Activated CD4-positive, alpha-beta T cell treated with anti-CD3 and anti-CD28 coated beads, Interleukin-2, amount 10 ng/mL, durations not matched to agents 24 days and 14 days (primary cell): ENCODE measurements at places on chromosomes 3 and 15. TPM values are rescaled to one million over a fixed set of nuclear protein-coding genes. Genes with fewer than 3 reads are reported as not detected.

Gene SERPINI2
- total RNA-seq = not detected in 2 replicates

Gene PLD1
- 0.09 TPM in 1 of 2 replicates, not detected in the other for total RNA-seq

Gene HCN4
- total RNA-seq = not detected in 2 replicates

Gene SPINK8
- total RNA-seq = not detected in 2 replicates

Gene IL17RE
- total RNA-seq = 1.1 TPM in 2 replicates

Gene FBXW12
- 0.14 and 0.28 TPM in 2 replicates for total RNA-seq

Gene ADCY5
- total RNA-seq = not detected in 2 replicates

GRCh38 chr3:175805825-175806224, 946.7 kb downstream of the NAALADL2 start:
- no peak for DNase-seq

DNA sequence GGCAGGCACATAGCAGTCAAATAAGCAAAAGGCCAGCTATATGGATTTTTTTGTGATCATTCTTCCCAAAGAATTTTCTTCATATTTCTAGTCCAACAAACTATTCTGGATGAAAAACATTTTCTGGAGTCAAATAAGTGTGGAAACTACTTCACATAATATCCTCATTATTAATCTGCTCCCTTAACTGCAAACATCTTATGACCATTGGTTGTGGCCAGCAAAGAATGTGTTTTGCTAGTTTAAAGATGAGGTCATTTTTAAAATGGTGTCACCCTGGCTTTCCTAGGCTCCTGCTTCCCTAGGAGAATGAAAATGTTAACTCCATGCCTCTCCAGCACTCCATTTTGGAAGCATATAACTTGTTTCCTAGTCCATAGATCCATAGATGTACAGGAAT, 118.8 kb downstream of the SST start:
- no peak for DNase-seq

GRCh38 chr3:77052051-77052501, 12.2 kb downstream of the ROBO2 start:
- no peak for DNase-seq

DNA sequence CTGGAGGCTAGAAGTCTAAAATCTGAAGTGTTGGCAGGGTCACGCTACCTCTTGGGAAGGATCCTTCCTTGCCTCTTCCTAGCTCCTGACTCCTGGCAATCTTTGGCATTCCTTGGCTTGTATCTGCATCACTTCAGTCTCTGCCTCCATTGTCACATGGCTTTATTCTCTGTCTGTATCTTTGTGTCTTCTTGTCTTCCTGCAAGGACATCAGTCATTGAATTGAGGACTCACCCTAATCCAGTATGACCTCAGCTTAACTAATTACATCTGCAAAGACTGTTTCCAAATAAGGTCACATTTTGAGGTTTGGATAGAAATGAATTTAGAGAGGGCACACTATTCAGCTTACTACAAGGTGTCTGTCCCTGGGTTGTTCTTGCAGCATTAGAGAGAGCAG, 31.1 kb upstream of the UTS2B start:
- no peak for DNase-seq

DNA sequence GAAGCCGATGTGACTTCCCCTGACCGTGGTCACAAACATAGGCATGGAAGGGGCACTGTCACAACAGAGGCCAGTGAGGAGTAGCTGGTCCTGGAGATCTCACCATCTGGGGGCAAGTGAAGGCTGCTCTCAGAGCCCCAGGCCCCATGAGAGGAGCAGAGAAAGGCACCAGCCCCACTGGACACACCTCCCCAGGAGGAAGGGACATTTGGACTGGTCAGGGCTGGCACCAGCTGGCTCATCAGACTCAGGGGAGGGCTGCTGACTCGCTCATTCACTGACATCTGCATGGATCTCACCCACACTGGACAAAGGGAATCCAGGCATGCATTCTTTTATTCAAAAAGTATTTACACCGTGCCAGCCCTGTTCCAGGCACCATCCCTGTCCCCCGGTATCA, 26.8 kb downstream of the ESYT3 start:
- DNase-seq = no peak

GRCh38 chr3:24088782-24089181, 143.7 kb downstream of the NR1D2 start:
- DNase-seq = no peak

DNA sequence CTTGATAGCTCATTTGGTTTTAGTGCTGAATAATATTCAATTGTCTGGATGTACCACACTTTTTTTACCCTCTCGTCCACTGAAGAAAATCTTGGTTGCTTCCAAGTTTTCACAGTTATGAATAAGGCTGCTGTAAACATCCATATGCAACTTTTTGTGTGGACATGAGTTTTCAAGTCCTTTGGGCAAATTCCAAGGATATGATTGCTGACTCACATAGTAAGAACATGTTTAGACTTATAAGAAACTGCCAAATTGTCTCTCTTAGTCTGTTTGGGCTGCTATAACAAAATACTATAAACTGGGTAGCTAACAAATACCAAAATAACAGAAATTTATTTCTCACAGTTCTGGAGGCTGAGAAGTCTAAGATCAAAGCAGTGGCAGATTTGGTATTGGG, 59.5 kb upstream of the TNFSF10 start:
- no peak for DNase-seq

- no peak for DNase-seq
Observed at GRCh38 chr15:78679089-78679511, 38.1 kb upstream of the CHRNB4 start.

- DNase-seq = no peak
Observed at GRCh38 chr15:44633603-44634002, 29.9 kb downstream of the SPG11 start.

DNA sequence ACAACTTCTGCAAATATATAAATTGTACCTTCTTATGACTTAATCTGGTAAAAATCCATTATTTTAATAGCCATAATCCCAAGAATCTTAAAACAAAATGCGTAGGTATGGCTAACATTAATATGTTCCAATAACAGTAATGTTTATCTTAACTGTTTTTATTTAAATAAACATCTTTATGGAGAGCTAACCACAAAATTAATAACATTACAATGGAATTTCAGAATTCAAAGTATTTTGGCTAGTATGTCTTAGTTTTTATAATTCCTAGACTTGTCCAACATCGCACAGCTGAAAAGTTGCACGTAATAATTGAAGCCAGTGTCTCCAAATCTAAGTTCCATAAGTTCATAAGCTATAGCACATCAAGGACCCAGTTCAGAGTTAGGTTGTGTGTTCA, 47.6 kb downstream of the ANKRD28 start:
- DNase-seq = no peak

DNA sequence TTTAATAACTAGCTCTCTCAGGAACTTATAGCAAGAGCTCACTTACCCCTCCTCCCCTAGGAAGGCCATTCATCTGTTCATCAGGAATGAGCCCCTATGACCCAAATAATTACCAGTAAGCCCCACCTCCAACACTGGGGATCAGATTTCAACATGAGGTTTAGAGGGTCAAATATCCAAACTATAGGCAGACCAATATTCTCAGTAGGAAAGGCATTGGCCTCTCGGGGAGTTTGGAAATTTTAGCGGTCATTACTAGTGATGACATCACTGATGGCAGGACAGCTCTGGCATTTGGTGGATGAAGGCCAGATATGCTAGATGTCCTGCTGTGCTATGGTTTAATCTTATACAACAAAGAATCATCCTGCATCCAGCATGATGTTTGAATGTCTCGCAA, 15.2 kb upstream of the CD47 start:
- peak; percentile 38 for DNase-seq

DNA sequence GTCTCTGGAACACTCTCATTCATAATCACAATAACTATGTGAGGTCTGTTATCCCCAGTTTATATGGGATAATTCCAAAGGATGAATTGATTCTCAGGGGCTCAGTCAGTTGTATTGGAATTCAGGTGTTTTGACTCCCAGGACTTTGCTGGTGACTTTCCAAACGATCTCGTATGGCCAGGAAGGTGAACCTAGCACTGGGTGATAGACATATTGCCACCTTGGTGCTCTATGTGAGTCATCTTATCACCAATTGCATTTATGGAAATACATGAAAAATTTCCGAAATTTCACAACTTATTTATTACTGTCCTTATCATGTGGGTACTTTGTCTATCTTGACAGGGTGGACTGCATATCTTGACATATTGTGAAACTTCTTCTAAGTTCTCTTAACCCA, 287.3 kb downstream of the WDR72 start:
- DNase-seq = no peak

DNA sequence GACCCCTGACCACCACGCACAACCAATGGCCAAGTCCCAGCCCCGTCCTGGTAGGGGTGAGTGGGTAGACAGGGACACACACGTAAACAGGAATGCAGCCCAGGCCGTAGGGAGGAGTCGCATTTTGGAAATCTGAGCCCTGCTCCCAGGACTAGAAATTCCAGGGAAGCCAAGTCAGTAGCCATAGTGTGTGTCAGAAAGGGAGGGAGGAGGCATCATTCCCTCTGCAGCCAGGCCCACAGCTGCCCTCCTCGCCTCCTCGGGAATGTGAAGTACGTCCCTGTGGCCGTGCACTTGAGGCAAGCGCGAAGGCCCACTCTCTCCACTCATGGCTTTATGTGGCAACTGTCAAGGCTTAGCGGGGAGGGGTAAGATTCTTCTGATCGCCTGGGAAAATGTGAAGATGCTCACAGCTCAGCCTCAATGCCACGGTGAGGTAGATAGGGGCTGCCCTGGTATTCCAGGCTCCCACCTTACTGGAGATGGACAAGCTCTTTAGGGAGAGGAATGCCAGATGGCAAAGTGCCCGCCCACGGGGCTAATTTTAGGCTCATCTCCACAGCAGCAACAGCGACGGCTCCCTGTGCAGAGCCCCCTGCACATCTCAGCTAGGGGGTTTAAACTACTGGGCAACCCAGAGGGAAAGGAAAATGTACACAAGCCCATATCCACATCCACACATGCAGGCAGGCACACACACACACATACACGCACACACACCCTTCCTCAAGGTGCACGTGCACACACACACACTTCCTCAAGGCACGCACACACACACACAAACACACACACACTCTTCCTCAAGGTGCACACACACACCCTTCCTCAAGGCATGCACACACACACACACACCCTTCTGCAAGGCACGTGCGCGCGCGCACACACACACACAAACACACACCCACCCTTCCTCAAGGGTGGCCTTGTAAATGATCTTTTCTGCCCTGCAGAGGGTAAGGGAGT, 65.5 kb downstream of the ADCY5 start:
- DNase-seq = no peak

- DNase-seq = no peak
Observed at GRCh38 chr15:81069909-81070308, 64.2 kb upstream of the CFAP161 start.

- no peak for DNase-seq
Observed at GRCh38 chr15:75732177-75732808, 19.6 kb upstream of the CSPG4 start.
